COR-L47 (cell line): ENCODE measurements at places on chromosomes 13 and 19.

DNA sequence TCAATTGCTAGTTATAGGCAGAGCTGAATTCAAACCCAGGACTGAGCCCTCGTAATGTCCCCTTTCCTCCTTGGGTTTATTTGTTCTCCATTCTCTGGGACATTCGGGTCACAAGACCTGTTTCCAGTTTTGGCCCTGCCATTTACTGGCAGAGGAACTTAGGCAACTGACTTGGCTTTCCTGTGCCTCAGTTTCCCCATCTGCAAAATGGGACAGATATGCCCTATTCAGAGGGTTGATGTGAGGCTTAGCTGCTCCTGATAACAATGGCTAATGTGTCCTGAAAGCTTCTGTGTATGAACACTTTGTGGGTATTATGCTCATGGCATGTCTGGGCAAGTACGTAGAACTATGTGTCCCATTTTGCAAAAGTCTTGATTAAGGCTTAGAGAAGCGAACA is 996 bp downstream of the ZNF524 start:
- DNase-seq: no peak

GRCh38 chr19:51803967-51804366 is 9.0 kb downstream of the FPR3 start:
- DNase-seq: no peak

DNA sequence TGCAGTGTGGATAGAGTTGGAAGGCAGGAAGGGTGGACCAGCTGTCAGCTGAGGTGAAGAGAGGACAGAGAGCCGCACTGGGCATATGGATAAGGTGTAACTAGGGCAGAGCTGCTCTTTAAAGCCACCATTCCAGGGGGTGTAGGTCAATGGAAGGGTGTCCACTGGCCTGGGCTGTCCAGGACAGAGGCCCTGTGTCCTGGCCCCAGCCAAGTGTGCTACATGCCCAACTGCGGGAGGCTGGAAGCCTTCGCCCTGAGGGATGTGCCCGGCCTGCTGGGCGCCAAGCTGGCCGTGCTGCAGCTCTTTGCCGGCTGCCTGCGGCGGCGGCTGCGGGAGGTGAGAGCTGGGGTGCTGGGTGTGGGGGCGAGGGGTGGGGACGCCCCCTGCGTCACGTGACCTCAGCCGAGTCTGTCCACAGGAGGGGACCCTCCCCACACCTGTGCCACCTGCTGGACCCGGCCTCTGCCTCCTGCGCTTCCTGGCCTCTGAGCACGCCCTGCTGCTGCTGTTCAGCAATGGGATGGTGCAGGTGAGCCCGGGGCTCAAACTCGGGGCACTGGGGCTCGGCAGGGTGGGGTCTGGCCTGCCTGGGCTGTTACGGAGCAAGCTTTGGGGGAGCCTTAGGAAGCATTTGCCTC is 9.8 kb downstream of the PLK5 start:
- no peak for DNase-seq

DNA sequence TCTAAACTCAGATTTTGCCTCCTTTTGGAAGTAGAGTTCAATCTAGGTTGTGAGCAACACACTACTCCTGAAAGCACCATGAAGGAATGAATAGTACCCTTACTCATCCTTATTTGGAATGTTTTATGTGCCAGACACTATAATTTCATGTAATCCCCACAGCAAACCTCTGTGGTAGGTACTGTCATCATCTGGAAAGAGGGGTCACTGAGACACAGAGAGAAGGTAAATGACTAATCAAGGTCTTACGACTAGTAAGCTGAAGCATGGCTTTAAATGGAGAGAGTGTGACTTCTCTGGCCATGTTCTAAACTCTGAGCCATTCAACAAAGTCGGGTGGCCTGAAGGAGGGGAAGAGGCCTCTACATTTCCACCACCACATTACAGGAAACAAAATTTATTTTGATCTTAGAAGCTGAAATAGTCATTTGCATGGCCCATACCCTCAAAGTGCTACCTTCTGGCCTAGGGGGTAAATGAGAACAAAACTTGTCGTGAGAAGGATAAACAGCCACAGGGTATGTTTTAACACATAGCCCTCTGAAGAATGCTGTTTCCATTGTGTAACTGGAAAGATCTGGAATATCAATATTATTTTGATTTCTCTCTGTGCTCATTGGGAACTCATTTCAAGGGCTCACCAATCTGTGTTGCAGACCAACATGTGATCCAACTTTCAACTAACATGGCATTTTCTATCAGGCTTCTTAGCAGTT is 180.8 kb upstream of the RFC3 start:
- DNase-seq: no peak

DNA sequence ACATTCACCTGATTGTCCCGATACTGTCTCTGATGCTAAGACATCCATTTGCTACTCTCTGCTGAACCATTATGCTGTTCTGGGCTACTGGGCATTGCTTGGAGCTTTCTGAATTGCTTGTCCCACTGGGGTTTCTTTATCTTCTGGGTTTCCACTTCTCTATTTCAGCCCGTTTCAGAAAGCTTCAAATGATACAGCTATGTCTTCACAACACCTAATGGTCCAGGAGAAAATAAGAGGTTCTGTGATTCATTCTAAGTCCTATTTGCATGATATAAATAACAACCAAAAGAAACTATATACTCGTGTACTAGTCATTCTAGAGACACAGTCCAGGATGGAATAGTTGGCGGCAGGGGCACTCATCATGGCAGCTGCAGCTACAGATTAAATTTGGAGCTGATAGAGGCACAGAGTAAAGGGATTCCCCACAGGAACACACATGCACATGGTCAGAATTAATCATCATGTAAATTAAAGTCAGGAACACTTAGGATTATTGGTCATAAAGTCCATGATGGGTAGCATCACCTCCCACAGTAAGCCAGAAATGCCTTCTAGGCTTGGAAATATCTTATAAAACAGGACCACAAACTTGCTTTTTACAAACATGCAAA is 33.3 kb upstream of the SCEL start:
- no peak for DNase-seq

- no peak for DNase-seq
Measured at GRCh38 chr13:113762538-113762937, 3.5 kb downstream of the TMEM255B start.
